NCI-H748 treated with DMSO at 0.1 percent for 48 hours (cell line): ENCODE measurements at places on chromosomes 4 and X.

GRCh38 chrX:30568136-30568535 is 9.4 kb downstream of the TASL start:
- no peak for DNase-seq

- DNase-seq, result no peak
Observed at GRCh38 chr4:142104041-142104440, 467.7 kb downstream of the IL15 start.

- DNase-seq, result no peak
Observed at GRCh38 chr4:68917016-68917415, 34.6 kb downstream of the UGT2A3 start.

DNA sequence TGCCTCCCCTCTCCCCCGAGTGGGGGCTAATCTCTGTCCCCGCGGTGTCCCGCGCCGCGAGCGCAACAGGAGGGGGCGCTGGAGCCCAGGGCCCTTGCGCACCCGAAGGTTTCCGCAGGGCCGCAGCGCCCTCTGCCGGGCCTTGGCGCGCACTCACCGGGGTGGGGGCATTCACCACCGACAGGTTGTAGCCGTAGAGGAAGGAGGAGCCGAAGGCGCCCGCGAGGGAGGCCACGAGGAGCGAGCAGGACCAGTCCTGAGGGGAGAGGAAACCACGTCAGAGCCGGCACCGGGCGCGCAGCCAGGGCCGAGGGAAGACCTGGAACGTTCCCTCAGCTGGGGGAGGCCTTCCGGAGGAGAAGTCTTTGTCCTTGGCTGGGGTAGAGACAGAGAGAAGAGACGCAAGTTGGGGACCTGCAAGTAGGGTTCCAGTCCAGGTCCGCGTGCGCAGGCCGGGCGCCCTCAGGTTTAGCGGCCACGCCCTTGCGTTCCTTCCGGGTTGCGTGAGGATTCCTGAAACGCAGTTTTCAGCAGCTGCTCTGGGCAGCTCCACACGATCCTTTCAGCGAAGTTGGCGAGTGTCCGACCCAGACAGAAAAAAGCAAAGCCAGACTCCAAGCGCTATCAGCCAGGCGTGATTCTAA is 2.4 kb downstream of the SLC2A9 start:
- DNase-seq, result no peak

- DNase-seq, result no peak
Observed at GRCh38 chrX:38220415-38221390, at the start of gene SRPX. Gene SRPX, minus strand, starts transcription at chrX:38220871. Its CDS starts 79 bp downstream, at chrX:38220792.

DNA sequence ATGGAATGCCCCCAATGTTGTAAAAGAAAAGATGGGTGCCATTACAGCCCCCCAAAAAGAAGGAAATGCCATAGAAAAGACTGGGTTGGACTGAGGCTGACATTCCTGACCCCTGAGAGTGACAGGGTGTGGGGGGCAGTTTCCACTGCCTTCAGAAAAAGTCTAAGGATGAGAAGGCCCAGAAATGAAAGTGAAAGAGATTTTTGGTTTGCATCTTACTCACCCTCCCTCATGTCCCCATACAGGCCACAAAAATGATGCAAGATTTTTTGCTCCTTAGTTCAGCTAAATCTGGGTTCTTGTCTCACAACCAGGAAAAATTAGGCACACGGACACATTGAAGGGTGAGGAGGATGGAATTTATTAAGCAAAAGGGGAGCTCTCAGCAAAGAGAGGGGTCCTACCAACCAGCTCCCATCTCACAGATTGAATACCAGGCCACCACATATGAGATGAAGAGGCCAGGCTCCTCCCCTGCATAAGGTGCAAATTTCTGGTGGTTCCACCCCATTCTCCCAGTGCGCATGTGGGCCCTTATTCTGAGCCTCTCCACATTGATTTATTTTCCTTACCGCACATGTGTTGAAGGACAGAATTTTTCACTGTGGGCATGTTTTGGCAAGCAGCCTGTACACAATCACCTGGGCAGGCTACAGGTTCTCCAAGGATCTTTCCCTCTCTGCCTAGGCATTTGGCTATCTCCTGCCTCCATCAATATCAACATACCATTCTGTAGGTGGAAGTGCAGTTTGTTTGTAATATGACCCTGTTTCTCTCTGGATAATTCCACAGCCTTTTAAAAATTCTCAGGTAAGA is 18.8 kb downstream of the PPP4R3C start:
- DNase-seq, result no peak

DNA sequence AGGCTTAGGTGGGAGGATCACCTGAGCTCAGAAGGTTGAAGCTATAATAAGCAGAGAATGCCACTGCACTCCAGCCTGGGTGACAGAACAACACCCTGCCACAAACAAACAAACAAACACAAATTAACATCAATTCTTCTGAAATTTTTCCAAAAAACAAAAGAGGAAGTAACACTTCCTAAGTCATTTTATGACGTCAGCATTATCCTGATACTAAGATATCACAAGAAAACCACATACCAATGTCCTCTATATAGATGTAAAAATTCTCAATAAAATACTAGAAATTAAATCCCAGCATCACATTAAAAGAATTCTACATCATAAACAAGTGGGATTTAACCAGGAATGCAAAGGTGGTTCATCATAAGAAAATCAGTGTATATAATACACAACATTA is 64.4 kb upstream of the STK26 start:
- no peak for DNase-seq

DNA sequence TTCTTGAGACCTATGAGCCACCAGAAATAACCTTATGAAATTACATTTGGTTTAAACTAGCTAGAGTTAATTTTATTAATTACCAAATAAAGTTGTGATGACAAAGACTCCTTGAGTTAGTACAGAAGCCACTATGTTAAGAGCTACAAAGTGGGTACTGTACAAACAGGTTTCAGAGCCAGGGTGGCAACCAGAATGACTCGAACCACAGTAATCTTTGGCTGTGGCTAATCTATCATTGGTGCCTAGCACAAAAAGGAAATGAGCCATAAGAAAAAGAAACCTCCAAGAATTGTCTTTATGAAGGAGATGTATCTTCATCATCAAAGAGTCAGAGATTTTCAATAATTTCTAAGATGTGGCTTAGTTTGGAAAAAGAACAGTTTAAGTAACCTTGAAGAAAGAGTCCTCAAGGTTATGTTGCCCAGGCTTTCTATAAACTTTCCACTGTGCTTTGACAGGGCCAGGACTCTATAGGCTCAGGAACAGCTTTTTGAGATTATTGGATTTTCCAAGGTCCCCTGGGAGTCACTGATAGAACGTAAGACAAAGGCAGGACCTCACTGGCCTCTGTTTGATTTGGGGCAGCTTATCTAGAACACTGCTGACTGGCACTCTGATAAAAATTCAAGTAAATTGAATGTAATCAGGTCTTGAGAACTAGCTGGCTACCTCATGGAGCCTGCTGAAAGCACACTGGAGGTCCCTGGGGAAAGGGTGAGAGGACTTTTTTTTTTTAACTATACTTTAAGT is 777.7 kb downstream of the STIM2 start:
- no peak for DNase-seq

GRCh38 chr4:10456595-10457254 is 501 bp downstream of the ZNF518B start:
- no peak for DNase-seq

DNA sequence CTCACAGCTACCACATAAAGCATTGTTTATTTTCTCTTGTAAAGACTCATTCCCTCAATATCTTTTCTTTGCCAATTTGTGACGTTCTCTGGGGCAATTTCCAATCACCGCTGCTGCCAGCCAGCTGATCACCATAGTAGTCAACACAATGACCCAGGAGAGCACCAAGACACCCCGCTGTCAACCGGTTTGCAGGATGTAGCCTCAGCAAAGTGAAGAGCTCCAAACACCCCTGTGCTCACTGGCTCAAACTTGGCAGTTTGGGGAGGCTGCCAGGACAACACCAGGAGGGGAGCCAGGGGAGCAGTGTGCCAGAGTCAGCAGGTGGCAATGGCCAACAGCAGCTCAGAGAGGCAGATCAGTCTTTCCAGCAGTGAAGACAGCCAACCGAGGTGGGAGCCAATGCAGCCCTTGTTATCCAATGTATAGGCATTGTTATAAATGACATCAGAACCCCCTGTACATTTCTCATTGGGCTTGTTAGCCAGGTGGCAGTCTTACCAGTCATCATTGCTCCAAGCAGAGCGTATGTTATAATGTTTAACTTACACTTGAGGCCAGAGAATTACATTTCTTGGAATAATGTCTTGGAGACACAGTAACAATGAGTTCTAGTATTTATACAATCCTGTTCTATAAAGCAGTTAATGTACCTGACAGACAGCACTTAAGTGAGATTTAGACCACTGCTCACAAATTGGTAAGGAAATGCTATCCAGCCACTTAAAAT is 274.9 kb upstream of the GK2 start:
- DNase-seq, result no peak

DNA sequence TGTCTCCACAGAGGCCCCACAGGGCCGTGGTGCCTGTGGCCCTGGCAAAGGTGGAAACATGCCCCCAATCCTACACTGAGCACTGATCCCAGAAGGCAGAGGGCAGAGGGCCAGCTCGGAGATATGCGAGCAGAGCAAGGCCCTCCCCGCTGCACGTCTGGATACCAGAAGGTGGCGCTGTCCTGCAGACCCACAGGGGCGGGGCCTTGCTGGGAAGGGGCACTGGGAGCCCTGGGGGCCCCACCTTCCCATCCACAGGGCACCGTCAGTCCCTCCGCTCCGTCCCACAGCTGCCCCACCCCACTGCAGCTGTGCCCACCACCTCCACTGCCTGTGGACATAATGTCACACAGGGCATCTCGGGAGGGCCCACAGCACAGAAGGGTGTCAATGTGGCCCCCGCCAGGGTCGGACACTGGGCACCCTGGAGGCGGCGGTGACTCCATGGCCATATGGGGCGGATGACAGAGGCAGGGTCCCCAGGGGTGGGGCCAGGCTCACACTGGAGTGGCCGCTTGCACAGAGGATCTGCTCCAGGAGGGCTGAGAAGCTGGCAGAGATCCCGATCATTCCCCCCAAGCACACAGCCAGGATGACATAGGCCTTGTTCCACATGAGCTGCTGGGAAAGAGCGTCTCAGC is 4.8 kb downstream of the SLC49A3 start:
- DNase-seq, result no peak

DNA sequence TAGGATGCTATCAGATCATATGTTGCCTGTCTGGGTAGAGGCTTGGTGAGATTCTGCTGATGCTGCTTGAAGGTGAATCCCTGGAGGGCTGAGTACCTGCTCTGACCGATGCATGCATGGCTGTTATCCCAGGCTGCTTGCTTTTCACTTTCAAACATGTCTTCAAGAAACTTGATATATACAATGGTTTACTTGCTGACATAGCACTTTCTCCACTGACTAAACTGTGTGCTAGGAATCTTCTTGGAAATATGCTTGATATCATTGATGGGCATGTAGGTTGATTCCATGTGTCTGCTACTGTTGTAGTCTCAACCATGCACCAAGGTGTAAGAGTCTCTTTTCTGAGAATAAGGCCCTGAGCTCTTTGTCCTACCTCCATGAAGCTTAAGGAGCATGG is 79.6 kb upstream of the WDR1 start:
- DNase-seq, result no peak

DNA sequence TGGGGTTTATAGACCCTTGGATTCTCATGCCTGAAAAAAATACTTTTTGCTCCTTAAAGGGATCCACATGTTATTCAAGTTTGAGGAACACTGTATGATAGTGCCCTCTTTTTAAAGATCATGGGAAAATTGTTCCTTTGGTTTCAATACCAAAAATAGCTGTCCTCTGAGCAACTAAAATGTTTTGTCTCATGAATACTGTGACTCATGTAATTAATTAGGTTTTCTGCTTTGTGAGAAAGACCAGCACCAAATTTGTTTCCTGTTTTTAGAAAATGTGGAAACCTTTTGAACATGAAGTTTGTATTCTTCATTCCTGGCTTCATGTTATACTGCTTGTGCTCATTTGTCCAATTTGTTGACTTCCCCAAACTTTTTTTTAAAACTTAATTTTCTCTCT is 127.6 kb upstream of the SH3RF1 start:
- no peak for DNase-seq

GRCh38 chr4:108937066-108937465 is 174.2 kb upstream of the ETNPPL start:
- DNase-seq, result no peak
